ENCODE measurements at places on chromosomes 5 and 9. TPM values are rescaled to one million over a fixed set of nuclear protein-coding genes. Genes with fewer than 3 reads are reported as not detected.

DNA sequence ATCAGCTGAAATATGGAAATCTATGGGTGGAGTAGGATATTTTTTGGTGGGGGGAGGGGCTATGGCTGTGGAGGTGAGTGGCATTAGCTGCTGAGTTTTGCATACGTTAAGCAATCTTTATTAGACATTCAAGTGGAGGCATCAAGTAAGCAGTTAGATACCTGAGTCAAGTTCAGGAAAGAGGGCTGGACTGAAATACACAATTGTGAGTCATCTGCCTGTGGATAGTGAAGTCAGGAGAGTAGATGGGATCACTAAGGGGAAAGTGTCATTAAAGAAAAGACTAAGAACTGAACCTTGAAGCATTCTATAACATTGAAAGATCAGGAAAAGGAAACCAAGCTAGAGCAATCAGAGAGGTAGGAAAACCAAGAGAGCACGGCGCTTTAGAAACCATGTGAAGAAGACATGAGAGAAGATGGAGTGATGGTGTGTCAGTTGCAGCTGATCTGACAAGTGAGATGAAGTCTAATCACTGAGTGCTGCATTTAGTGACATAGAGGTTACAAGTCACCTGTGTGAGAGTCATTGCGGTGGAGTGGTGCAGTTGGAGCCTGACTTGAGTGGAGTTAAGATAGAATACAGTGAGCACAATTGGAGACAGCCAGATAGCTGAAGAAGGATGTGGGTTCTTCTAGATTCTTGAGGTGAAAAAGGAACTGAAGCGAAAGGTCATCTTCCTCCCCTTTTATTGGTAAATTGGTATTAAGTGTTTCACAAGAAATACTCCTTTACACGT is 88.7 kb downstream of the PIP5K1B start:
- DNase-seq = no peak

GRCh38 chr9:114429488-114429887 is 41.7 kb upstream of the AKNA start:
- no peak for DNase-seq

- no peak for DNase-seq
Measured at GRCh38 chr9:23229890-23230317, 596.1 kb downstream of the ELAVL2 start.

DNA sequence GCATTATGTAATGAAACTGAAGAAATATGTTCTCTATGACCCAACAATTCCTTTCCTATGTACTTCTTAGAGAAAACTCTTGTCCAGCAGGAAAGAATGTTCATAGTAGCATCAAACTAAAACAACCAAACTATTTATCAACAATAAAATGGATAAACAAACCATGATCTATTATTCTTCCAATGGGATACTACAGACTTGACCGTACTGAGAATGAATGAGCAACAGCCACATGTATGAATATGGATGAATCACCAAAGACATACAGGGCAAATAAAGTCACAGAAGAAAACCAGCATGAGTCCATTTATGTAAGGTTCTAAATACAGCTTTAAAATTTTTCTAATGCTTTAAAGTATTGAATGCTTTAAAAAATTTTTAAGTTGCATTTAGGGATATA is 73.6 kb upstream of the SUSD1 start:
- no peak for DNase-seq

DNA sequence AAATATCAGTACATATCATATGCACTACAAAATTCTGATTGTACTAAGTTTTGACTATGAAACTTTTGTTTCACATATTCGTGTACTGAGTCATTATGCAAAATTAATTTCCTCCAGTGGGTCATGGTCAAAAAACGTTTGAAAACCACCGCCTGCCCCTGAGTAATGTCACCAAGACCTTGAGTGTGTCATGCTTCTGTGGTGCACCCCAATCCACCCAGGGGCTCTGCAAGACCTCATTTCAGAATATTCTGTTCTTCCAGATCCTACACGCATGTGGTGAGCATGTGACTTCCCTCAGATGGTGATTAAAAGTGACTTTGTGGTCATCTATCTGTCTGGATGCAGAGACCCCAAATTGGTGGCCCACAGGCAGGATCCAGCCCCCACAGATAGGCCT is 31.0 kb downstream of the ABLIM3 start:
- peak; percentile 58 for DNase-seq

OTP gene
- not detected for total RNA-seq

ADAMTS13 gene
- total RNA-seq = 2.4 TPM

Data from activated CD4-positive, alpha-beta memory T cell treated with anti-CD3 and anti-CD28 coated beads for 36 hours (primary cell).